ENCODE measurements at places on chromosomes 3 and 15. TPM values are rescaled to one million over a fixed set of nuclear protein-coding genes. Genes with fewer than 3 reads are reported as not detected.

- peak within 1 kb of the TSS; percentile 70 for H3K4me3 ChIP-seq
- peak within 1 kb of the TSS; percentile 99 for H3K27ac ChIP-seq
- peaks cover 43% of the 10 kb centered on the region for H3K4me1 ChIP-seq
- H3K27me3 ChIP-seq = no peaks in the 10 kb centered on the region
Measured at GRCh38 chr3:126475413-126476114, at the start of gene ZXDC. Gene ZXDC (minus strand): TSS chr3:126475891. CDS start chr3:126475865, 26 bp downstream.

DNA sequence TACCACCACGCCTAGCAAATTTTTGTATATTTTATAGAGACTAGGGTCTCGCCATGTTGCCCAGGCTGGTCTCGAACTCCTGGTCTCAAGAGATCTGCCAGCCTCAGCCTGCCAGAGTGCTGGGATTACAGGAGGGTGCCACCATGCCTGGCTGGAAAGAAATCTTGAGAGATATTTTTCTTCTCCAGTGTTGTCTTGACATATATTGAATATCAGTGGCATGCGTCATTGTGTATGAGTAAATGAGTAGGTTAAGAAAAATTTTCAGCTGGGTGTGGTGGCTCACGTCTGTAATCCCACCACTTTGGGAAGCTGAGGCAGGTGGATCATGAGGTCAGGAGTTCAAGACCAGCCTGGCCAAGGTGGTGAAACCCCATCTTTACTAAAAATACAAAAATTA is 3.5 kb upstream of the PIF1 start:
- peaks cover 22% of the 10 kb centered on the region for H3K4me1 ChIP-seq
- H3K27ac ChIP-seq = no peak overlapping the region
- H3K4me3 ChIP-seq = no peak overlapping the region

Gene RNU5B-1
- not detected for total RNA-seq

GRCh38 chr3:151283907-151284461 is 5.6 kb upstream of the P2RY14 start:
- DNase-seq = no peak
- no peaks in the 10 kb centered on the region for H3K27me3 ChIP-seq
- peak overlapping the region; percentile 23 for H3K27ac ChIP-seq
- peaks cover 13% of the 10 kb centered on the region for H3K4me1 ChIP-seq

Gene LMLN
- 8.7 TPM for total RNA-seq

Gene MLH1
- total RNA-seq = 61.7 TPM

Gene GABRR3
- not detected for total RNA-seq

GRCh38 chr3:152676810-152677379 is 158.0 kb upstream of the P2RY1 start:
- H3K4me1 ChIP-seq = peaks cover 10% of the 10 kb centered on the region
- no peak overlapping the region for H3K27ac ChIP-seq
- H3K4me3 ChIP-seq = no peak overlapping the region
- H3K27me3 ChIP-seq = no peaks in the 10 kb centered on the region
- DNase-seq = no peak
- no peaks in the 10 kb centered on the region for H3K36me3 ChIP-seq

Gene AADACL2
- total RNA-seq = not detected

DNA sequence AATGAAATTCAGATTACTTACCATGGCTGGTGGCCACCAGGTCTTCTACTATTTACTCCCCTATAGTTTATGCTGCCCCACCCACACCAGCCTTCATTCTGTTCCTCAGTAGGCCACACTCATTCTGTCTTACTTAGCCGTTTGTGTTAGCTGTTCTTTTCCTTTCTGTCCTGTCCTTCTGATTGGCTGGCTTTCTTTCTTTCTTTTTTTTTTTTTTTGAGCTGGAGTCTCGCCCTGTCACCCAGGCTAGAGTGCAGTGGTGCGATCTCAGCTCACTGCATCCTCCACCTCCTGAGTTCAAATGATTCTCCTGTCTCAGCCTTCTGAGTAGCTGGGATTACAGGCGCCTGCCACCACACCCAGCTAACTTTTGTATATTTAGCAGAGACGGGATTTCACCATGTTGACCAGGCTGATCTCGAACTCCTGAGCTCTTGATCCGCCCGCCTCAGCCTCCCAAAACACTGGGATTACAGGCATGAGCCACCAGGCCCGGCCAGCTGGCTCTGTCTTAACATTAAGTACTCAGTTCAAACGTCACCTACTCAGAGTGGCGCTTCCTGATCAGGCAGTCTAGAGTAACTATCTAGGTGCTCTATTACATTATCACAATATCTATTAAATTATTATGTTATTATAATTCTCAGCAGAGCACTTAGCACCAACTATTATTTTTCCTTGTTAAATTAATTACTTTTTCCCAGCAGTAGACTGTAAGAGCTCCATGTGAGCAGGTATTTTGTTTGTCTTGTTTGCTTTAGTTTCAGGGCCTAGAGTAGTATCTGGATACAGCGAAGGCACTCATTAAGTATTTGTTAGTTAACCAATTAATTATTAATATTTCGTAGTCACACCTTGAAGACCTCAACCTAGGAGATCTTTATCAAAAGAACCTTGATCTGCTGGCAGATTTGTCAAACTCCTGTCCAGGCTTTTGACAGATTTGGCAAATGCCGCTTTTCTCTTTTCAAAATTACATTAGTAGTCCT is 6.4 kb downstream of the CMSS1 start:
- H3K4me3 ChIP-seq = no peak overlapping the region
- H3K27me3 ChIP-seq = no peaks in the 10 kb centered on the region
- no peak overlapping the region for H3K27ac ChIP-seq
- DNase-seq = no peak
- H3K36me3 ChIP-seq = peaks cover 3% of the 10 kb centered on the region

Gene FETUB
- total RNA-seq = 0.21 TPM

DNA sequence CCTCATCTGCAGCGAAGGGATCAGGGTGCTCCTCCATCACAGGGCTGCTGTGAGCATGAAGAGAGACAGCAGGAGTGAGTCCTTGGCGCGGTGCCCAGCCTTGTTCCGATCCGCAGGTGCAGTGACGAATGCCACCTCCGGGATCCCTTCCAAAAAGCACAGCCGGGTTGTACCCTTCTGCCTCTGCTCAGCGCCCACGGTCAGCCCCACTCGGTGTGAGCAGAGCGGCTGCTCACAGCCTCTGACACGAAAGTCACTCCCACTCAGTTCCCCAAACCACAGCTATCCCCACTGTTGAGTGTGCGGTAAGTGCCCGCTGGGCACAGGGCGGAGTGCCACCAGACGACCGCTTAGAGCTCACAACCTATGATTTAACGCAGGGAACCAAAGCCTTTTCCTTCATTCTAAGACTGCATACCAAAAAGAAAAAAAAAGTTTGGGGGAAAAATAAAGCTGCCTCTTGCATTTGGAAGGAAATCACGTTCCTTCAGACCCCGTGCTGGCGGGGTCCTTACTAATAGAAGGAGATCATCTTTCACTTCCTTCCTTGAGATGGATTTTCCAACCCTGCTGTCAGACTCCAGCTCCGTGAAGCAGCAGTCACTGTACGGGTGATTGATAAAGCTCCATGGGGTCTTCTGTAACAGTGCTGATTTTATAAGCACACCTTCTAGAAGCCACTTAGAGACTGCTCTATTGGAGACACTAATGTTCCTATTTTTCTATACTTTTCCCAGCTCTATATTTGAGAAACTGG is 34.7 kb upstream of the TUBGCP5 start:
- H3K27ac ChIP-seq = no peak overlapping the region
- H3K4me3 ChIP-seq = no peak overlapping the region
- no peaks in the 10 kb centered on the region for H3K4me1 ChIP-seq
- DNase-seq = no peak

DNA sequence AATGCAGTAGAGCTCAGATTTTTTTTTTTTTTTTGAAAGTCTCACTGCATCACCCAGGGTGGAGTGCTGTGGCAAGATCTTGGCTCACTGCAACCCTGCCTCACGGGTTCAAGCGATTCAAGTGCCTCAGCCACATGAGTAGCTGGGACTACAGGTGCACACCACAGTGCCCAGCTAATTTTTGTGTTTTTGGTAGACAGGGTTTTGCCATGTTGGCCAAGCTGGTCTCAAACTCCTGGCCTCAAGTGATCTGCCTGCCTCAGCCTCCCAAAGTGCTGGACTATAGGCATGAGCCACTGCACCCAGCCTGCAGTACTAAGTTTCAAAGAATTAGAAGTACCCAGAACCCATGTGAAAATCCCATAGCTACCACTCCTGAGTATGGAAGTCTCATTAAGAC is 14.5 kb downstream of the TRIM59 start:
- H3K27ac ChIP-seq = no peak overlapping the region
- H3K4me1 ChIP-seq = no peaks in the 10 kb centered on the region
- H3K36me3 ChIP-seq = peaks cover 28% of the 10 kb centered on the region
- no peaks in the 10 kb centered on the region for H3K27me3 ChIP-seq
- no peak overlapping the region for H3K4me3 ChIP-seq
- DNase-seq = no peak

Gene XYLB
- 0.73 TPM for total RNA-seq

DNA sequence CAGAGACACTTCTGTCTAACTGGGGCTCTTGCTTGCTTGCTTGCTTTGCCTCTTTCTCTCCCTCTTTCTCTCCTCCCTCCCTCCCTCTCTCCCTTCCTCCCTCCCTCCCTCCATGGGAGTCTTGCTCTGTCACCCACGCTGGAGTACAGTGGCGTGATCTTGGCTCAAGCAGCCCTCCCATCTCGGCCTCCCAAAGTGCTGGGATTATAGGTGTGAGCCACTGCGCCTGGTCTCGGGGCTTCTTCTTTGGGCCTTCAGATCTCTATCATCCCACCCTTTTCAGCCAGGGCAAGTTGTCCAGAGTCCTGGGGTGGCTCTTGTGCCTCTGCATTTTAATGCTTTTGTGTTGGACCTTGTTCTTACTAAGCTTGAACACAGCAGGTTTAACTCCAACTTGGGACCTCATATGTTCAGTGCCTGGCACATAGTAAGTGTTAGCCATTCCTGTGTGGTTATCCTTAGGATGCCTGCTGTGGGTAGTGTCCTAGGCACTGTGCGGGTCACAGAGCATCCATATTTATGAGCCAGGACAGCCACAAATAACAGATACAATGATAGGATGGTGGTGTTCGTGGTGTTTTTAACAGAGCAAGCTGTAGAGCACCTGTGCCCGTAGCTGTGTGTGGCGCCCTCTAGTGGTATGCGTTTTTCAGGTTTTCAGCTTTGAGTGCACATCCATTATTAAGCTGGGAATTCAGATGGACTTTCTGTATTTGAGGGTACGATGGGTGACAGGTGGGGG is 75.1 kb downstream of the CCK start:
- H3K27me3 ChIP-seq = no peaks in the 10 kb centered on the region
- no peak for DNase-seq
- H3K27ac ChIP-seq = no peak overlapping the region
- H3K36me3 ChIP-seq = peaks cover 89% of the 10 kb centered on the region
- H3K4me1 ChIP-seq = peaks cover 36% of the 10 kb centered on the region
- no peak overlapping the region for H3K4me3 ChIP-seq

- H3K4me1 ChIP-seq = no peaks in the 10 kb centered on the region
- H3K4me3 ChIP-seq = no peak overlapping the region
- DNase-seq = no peak
- H3K27ac ChIP-seq = no peak overlapping the region
- H3K27me3 ChIP-seq = peaks cover 55% of the 10 kb centered on the region
Measured at GRCh38 chr15:74304431-74304830, 63.0 kb downstream of the CYP11A1 start.

DNA sequence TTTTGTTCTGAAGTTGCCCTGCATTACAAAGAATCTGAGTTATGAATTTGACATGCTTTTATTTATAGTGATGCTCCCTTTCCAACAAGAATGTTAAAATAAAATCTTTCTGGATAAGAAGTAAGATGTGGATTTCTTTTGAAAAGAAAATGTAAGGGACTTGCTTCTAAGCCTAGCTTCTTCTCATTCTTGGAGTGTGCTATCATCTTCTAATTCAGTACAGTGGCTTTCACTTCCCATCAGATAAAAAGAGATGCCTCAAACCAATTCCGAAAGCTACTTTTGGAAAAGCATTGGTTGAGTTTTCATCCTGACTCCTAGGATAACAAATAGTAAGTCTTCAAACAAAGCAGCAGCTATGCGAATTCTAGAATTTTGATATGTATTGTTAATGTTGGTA is 197.0 kb upstream of the ZPLD1 start:
- no peaks in the 10 kb centered on the region for H3K36me3 ChIP-seq
- no peak for DNase-seq
- no peak overlapping the region for H3K4me3 ChIP-seq
- no peaks in the 10 kb centered on the region for H3K27me3 ChIP-seq

DNA sequence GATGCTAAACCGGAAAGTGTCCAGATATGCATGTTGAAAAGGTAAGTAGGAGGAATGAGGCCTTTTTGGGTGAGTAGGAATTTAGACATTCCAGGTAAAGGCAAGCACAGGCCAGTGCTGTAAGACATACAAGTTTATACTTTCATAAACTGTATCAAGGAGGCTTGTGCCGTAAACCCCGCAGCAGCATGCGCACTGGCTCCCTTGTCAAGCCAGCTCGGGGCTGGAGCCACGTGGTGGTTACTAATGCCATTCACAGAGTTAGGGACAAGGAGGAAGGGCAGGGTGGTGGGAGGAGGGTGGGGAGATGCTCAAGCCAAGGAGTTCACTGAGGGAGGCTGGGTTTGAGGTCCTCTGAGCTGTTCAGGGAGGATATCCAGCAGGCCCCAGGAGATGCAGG is 35.8 kb downstream of the PLD1 start:
- H3K27ac ChIP-seq = no peak overlapping the region
- H3K4me3 ChIP-seq = no peak overlapping the region
- H3K4me1 ChIP-seq = peaks cover 16% of the 10 kb centered on the region
- no peaks in the 10 kb centered on the region for H3K36me3 ChIP-seq
- no peak for DNase-seq

DNA sequence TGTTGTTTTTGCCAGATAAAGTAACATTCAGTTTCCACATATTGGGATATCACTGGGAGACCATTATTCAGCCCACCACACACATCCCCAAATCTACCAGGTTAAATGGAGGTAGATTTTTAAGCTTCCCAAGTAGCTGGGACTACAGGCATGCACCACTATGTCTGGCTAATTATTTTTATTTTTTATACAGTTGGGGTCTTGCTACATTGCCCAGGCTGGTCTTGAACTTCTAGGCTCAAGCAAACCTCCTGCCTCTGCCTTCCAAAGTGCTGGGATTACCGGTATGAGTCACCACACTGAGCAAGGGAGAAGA is 96.6 kb upstream of the CHD2 start:
- H3K4me3 ChIP-seq = no peak overlapping the region
- no peaks in the 10 kb centered on the region for H3K27me3 ChIP-seq
- peak overlapping the region; percentile 47 for H3K27ac ChIP-seq
- H3K4me1 ChIP-seq = peaks cover 14% of the 10 kb centered on the region

GRCh38 chr15:40762919-40763800 is 708 bp upstream of the GCHFR start:
- peak; percentile 71 for DNase-seq
- peak overlapping the region; percentile 51 for H3K27ac ChIP-seq
- H3K36me3 ChIP-seq = no peaks in the 10 kb centered on the region
- H3K27me3 ChIP-seq = no peaks in the 10 kb centered on the region

Data from heart right ventricle (tissue), 16 donors.